ENCODE measurements at places on chromosomes 12 and 14.

DNA sequence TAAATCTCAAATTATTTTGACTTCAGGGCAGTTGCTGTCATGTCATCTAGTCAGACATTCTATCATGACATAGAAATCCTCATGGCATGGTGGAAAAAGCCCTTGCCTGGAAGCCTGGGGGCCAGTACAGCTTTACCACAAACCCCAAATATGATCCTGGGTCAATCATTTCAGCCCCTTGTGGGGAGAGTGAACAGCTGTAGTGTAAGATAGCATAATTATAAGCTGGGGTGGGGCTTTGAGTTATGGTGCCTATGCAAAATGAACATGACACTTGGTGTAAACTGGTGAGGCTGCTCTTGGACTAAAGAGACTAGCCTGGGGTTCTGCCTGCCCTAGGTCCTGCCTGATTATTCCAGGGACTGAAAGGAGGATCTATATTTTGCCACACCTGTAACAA is 207.7 kb upstream of the DDHD1 start:
- no peak for DNase-seq

DNA sequence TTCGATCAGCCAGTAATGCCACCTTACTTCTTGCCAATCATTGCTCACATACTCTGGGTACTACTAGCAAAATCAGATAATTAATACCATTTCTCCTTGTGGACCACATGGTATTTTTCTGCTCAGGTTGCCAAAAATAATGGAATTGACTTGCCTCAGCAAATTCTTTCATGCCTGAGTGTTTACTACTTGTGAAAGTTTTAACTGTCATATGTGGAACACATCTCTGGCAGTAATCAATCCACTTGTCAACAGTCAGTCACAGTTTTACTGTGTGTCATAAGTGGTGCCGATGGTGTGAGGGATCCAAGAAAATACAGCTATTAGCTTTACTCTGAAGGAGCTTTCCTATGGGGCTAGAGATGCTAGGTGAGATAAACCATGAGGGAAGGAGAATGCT is 55.3 kb upstream of the ATF1 start:
- DNase-seq: no peak

DNA sequence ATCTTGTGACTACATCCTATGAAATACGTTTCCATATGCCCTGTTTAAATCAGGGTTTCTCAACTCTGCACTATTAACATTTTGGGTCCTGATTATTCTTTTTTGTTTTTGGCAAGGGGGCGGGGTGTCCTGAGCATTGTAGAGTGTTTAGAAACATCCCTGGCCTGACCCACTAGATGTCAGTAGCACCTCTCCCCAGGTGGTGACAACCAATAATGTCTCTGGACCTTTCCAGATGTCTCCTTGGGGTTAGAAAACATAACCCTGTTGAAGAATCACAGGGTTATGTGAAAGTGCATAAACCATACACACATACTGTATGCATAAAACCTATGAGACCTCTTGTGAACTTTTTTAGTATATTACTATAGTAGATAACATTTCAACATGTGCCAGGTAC is 1.4 kb downstream of the ACAD10 start:
- DNase-seq: no peak

DNA sequence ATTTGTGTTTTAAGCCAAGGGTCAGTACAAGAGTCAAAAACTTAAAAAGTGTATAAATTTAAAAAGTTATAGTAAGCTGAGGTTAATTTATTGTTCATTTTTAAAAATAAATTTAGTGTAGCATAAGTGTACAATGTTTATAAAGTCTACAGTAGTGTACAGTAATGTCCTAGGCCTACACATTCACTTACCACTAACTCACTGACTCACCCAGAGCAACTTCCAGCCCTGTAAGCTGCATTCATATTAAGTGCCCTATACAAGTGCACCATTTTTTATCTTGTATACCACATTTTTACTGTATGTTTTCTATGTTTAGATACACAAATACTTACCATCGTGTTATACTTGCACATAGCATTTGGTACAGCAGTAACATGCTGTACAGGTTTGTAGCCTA is 37.7 kb downstream of the GPR137C start:
- no peak for DNase-seq
